ENCODE measurements at places on chromosomes 5 and 9.

DNA sequence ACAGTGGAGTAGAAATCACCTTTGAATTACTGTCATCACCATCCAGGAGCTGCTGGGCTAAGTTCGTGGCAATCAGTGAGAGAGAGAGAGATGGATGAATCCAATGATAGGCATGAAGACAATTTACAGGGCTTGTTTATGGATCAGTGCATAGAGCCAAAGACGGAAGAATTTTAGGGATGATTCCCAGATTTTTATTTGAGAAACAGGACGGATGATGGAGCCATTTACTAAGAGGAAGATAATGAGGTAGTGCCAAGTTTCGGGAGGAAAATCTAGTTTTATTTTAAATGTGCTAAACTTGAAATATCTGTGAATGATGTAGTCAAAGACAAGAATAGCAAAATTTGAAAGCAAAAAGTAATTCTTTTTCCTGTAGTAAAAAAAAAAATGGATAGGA lies 394.2 kb upstream of the PAPPA start:
- DNase-seq = no peak

GRCh38 chr5:39076101-39076756 lies 2.0 kb upstream of the RICTOR start:
- no peak for DNase-seq

DNA sequence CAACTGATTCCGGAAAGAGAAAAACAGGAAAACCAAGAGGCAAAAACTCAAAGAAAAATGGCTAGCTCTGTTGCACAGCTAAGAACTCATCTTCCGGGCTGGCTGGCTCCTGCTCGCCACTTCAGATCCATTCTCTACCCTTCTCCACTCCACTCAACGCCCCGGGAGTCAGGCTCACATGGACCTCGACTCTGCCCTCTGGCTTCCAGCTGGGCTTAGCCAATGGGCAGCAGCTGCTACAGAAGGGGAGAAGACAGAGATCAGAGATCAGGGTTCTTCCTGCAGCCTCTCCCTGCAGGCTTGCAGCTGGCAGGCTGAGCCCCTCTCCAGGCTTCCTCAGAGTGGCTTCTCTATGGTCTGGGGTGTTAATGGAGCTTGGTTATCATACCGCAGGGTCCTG lies 187.5 kb downstream of the MED10 start:
- DNase-seq = no peak

DNA sequence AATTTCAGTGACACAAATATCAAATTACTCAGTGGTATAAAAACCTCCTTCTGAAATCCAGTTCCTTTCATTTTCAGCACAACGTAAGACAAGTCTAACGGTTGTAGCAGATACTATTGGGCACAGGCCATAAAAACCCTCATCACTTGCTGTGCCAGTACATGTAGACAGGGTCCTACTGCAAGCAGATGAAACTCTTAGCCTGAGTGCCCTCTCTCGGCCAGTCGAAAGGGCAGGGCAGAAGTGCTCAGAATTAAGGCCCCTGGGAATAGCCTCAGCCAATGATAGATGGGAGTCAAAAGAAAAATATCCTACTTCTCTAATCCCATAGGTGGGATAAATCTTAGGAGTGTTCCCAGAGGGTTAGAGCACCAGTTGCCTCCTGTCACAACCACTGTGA lies 168.5 kb upstream of the FER start:
- no peak for DNase-seq

DNA sequence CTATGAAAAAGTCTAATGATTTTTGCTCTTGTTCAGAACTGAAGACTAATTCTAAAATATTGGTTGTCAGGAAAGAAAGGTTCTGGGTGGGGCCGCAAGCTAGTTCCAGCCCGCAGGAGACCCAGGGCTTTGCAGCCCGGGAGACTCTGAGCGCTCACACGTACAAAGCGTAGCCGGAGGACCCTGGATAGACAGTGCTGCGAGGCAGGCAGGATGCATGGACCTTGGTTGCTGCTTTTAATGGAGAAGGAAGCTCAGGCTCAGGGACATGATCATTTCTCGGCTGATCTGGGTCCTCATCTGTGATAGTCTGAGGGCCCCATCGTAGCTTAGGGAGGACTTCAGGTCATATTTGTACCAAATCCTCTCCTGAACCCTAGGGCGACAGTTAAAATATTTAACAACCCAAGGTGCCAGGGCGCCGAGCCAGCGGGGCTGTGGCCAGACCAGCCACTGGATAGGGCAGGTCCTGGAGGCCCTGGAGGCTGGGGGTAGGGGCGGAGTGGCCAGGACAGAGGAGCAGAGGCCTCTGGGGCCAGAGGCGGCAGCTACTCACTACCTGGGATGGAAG lies 70.1 kb upstream of the UNC5A start:
- DNase-seq = no peak

DNA sequence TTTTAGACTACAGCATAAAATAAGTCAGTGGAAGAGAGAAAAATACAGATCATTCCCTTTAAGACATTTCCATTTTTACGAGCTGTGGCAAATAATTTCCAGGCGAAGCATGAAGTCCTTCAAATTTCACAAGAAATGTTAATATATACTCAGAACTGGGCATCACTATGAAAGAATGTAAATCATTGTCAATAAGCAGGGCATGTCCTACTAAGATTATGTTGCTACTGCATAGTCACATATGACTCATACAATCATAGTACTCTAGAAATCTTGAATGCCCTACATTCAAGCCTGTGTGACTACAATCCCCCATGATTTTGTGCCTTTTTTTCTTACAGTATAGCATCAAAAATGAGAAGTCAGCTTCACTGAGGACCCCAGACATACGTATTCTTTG lies 485.2 kb upstream of the FTMT start:
- no peak for DNase-seq

- DNase-seq = no peak
Observed at GRCh38 chr5:89260254-89260653, 377.3 kb upstream of the MEF2C start.

DNA sequence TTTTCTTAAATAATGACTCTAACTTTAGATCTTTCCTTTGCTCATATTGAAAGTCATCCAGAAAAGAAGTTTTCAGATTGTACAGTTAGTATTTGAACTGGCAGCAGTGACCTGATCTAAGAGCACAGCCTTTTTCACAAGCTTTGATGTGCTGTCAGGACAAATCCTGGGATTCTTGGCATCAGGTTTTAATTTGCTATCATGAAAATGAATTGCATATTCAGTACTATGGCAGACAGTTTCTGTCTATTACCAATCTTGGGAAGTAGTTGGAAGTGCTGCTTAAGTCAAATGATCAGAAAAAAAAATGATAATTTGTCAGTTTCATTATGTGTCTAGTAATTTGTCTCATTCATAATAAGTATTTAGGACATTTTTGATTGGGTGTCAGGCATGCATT lies 925.6 kb upstream of the ARRDC3 start:
- DNase-seq = no peak

DNA sequence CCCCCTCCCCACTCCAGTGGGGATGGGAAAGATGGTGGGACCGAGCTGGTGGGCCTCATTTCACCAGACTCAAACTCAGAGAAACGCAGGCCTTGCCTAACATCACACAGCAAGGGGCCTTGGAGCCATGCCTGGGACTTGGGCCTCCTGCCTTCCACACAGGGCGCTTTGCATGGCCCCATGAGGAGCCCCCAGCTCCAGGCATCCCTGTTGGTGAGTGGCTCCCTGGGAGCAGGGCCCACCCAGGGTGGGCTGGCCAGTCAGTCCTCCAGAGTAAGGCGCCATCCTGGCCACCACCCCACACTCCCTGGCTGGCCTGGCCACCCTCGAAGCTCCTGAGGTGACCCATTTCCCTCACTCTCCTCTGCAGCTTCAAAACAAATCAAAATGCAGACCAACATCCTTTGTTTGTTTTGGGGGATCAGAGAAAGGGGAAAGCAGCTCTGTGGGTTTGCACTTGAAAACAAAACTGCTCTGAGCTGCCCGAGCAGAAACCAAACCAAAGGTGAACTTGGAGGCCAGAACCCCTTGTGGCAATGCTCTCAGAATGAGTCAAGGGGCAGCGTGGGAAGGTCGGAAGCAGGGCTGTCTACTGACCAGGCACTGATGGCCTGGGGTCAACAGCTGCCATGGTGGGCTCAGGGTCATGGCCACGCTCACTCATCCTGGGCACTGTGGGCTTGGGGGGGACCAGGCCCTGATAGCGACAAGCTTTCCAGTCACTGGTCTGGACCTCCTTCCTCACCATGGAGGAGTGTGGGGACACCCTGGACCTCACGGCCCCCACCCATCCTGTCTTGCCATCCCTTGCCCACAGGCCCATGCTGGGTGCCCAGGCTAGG lies 37.0 kb upstream of the VDAC1 start:
- no peak for DNase-seq

- DNase-seq = no peak
Observed at GRCh38 chr9:3993773-3994172, 306.1 kb downstream of the GLIS3 start.

DNA sequence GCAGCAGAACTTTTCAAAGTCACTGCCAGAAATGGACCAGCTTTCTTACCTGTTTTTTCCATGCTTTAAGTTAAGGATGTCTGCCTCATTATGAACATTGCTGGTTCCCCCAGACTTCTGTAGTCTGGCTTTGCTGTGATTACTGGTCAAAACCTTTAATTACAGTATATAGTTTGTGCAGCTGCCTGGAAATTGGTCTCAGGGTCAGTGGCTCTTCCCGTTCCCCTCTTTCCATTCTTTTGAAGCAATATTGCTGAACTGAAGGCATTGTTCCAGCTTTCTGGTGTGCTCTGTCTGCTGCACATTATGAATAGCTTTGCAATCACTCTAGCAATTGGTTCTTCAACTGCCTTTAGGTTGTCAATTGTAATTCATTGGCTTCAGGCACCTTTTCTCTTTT lies 206.5 kb downstream of the ARL15 start:
- no peak for DNase-seq

- no peak for DNase-seq
Observed at GRCh38 chr9:15189481-15189880, 117.5 kb downstream of the TTC39B start.

- no peak for DNase-seq
Observed at GRCh38 chr9:69034071-69034470, 1.5 kb upstream of the FXN start.

GRCh38 chr9:83327323-83327722 lies 210.9 kb downstream of the FRMD3 start:
- no peak for DNase-seq

DNA sequence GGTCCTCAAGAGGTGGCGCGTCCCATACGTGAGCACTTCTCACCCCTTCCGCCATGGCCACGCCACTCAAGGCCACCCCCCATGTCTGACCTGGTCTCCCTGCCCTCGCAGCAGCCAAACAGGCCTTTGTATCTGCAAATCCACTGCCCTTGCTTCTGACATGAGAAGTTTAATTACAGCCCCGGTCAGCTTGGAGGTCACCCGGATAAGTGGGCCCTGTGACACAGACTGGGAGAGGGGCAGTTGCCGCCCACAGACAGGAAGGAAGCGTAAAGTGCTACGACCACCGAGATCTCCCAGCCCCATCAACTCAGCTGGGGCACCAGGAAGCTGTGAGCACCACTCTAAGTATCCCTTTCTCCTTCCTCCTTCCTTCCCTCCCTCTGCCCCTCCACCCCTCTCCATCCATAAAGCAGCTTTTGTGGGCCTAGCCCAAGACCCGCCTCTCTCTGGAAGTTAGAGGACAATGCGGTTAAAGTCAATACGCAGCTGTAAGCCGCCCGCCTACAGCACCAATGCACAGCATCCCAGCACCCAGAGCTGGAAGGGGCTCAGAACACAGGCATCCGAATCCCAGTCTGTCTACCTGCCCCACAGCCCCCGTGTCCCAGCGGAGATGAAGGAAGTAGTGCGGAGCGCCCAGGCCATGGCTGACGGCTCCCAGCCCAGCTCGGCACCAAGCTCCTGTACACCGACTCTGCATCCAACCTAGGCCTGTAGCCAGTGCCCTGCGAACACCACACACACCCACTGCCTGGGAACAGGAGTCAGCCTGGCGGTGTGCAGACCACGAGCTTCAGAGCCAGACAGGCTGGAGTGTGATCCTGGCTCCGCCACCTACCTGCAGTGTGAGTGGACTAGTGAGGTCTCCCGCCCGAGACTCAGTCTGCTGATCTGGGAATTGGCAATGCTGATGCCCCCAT lies 44.8 kb upstream of the RNF130 start:
- no peak for DNase-seq

Measured in T-helper 2 cell (primary cell).